ENCODE measurements at places on chromosomes 1 and 21.
A peak's percentile ranks its signal among the peaks of the same experiment; 100 is the strongest.

DNA sequence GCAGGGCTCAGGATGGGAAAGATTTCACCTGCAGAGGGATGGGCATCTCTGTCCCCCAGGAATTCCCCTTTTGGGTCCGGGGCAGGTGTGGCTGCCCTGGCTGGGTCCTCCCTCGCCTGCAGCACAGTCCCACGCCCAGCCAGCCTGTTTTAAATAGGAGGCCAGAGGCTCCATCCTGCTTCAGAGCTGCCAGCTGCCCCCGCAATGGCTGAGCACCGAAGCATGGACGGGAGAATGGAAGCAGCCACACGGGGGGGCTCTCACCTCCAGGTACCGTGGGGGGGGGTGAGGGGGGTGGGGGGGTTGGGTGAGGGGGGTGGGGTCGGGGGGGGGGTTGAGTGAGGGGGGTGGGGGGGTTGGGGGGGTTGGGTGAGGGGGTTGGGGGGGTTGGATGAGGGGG is 3.6 kb downstream of the SCNN1D start:
- no peak for DNase-seq

DNA sequence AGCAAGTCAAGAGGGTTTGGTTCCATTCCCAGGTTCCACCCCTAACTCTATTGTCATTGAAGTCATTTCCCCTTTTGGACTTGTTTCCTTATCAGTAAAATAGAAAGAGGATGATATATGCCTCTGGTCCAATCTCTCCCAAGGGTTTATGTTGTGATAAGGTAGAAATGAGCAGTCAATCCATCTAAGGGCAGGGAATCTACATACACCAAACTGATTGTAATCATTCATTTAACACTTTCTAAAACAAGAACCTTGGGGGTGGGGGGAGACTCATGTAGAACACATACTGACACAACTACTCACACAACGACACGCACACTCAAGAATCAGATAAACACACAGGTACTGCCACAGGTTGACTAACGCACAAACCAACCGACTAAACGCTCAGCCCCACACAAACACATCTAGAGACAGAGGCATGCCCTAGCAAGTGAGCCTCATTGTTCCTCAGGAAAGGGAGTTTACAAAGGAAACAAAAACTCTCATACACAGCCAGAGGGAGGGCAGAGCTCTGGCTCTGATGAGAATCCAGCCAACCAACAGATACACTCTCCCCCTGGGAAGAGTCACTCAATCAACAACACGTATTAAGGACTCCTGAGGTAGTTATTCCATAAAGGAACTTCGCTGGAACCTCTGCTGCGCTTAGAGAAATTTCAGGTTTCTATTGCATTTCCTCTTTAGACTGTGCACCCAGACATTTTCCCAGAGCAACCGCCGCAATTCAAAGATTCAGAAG is 1.0 kb downstream of the F11R start:
- no peak for DNase-seq

DNA sequence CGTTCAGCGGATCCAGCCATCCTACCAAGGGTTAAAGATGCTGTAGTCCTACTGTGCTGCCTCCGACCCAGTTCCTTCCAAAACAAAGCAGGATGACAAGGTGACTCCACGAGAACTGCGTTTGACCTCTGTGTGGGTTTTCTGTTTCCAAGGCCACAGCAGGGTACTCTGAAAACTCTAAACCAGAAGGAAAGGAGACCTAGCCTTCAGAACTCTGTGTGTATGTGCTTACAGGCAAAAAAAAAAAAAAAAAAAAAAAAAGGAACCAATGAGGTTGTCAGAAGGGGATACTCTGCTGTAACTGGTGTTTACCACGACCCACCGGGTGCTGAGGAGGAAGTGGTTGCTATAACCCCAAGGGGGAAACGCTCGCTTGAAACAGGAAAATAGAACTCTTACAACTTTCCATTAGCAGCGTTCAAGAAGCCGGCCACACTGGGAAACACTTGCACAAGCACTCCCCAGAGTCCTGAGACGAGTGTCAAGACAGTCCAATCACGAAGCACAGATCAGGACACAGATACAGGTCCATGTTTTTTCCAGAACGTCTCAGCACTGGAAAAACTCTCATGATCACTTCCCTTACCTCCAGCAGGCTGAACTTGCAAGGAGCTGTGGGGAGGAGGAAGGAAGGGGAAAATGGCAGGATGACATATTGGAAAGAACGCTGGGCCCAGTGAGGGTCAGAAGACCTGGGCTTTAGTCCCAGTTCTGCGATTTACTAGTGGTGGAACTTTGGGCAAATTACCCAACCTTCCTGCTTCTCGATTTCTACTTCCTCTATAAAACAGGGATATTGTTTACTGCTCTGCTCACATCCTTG is 64.0 kb downstream of the ITPKB start:
- DNase-seq = no peak

DNA sequence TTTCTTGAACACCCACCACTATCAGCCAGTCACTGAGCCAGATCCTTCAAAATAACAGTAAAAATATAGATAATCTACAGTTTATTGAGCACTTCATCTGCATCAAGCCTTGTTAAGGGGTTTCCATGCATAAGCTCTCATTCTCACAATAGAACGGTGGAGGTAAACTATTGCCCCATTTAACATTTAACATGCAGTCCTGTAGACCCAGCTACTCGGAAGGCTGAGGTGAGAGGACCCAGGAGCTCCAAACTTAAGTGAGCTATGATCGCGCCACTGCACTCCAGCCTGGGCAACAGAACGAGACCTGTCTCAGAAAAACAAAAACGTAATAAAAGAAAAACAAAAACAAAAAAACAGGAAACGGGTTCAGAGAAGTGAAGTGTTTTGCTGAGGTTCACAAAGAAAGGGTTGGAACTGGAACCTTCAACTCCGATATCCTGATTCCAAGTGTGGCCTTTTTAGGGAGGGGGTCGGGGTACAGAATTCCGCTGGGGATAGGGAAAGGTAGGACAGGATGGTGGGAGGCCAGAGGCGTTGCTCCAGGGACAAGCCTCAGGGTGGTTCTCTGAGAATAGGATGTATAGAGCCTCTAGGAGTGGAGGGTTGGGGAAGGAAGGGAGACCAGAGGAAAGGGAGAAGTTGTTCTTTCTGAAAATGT is 11.6 kb upstream of the SESN2 start:
- no peak for DNase-seq

GRCh38 chr21:38664841-38665240 is 140.9 kb upstream of the ETS2 start:
- no peak for DNase-seq

DNA sequence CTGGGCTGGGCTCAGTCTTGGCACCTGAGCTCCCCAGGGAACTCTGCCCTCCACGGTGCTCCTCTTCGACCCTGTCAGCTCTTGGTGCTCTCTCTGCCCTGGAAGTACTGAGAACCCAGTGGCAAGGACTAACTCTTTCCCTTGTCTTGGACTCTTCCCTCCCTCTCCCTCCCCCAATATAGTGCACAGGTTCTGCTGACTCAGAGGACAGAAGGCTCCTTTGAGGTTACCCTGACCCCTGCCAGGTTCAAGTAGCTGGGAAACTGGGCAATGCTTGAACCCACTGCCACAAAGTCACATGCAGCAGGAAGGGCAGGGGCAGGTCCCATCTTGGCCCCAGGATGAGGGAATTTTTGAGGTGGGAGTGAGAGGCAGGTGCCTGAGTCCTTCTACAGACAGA is 20.3 kb downstream of the KCNQ4 start:
- DNase-seq = no peak

DNA sequence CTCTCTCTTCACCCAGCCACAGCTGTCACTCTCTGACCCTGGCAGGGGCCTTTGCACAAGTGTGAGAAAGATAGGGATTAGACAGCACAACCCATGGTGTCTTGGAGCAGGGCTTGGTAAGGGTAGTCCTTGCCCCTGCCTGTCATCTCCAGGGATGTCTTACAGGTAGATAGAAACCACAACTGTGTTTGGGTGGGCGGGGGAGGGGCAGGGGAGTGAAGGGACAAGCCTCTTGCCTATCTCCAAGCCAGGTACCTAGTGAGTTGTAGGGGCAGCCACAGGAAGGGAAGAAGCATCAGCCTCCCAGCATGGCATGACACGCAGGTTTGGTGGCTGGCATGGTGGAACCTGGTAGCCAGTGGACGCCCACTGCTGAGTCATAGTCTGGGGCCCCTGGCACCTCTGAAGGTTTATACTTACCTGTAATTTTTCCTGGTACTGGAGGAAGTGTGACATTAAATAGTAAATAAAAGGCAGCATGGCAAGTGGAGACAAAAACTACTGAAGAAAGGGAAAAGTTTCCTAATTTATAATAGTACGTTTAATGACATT is 97.5 kb downstream of the CLEC20A start:
- no peak for DNase-seq

DNA sequence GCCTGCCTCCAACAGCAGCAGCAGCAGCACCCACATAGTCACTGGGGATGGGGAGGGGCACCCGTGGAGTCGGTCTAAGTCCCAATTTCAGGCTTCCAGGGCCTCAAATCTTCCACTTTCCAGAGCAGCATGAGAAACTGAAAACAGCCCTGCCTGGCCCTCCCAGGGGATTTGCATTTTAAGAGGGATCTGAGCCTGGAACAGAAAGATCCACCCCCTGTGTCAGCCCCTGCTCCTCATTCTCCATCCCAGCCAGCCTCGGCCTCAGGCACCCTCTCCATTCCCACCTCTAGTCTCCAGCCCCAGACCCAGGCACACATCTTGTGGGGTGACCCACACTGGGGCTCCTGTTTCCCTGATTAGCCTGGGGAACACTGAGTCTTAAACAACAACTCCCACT is 51.8 kb downstream of the FBXO2 start:
- no peak for DNase-seq

DNA sequence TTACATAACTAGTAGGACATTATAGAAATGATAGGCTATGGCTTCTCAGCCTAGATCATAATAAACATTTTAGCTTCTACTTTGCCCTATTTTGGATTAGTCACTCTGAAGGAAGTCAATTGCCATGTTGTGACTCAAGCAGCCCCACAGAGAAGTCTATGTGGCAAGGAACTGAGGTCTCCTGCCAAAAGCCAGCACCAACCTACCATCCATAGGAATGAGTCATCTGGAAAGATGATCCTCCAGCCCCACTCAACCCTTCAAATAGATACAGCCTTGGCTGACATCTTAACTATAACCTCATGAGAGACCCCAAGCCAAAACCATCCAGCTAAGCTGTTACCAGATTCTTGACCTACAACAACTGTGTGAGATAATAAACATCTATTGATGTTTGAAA is 76.3 kb upstream of the BEND5 start:
- DNase-seq = no peak

DNA sequence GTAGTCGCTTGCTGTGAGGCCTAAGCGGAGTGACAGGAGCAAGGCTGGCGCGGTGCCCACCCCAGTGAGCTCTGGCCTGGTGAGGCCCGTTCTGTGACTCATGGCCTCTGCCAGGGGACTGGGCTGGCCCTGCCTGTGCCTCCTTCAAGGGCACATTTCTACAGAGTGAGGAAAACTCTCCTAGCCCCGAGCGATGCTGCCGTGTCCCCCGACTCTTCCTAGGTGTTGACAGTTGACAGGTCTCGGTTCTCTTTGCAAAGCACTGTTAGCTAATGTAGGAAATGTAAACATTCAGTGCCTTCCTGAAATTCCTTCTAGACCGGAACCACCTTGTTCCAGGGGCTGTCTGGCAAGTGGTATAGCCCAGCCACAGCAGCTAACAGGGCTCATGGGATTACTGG is 43.9 kb downstream of the ABCG1 start:
- peak; percentile 85 for DNase-seq

DNA sequence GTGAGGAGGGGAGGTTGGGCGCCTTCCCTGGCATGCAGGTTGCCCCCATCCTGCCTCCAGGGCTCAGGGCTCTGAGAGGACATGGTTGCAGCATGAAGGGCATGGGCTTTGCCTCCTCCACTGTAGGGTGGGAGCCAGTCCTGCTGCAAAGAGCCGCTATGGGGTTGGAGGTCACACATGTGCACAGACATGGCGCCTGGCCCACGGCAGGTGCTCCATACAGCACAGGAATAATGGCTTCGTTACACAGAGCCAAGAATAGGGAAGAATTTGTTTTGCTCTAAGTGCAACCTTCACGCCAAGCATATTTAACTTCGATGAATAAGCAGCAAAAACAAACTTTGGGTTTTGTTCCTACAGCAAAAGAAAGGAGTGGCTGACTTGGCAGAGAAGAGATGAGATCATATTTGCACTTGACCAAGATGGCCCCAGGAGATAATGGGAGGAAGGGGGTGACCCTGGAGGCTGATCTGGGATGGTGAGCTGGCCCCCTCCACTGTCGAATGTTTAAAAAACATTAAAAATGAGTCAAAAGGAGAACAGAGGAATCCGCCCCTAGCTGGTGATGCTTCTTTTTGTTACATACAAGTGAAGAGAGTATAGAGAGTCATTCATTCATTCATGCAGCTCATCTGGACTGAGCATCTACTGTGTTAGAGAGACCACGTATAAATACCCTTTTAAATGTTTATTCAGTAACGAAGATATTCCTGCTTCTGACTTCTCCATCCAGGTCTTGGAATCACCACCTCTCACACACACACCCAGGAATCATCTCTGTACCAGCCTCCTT is 12.4 kb upstream of the C2CD2 start:
- peak; percentile 42 for DNase-seq

DNA sequence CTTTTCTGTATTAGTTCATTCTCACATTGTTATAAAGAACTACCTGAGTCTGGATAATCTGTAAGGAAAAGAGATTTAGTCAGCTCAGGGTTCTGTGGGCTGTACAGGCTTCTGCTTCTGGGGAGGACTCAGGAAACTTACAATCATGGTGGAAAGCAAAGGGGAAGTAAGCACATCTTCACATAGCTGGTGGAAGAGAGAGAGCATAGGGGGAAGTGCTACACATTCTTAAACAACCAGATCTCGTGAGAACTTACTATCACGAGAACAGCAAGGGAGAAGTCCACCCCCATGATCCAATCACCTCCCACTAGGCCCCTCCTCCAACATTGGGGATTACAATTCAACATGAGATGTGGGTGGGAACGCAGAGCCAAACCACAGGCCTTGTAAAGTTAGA is 37.9 kb upstream of the AHCTF1 start:
- no peak for DNase-seq

GRCh38 chr1:7022058-7022457 is 236.8 kb downstream of the CAMTA1 start:
- DNase-seq = no peak

DNA sequence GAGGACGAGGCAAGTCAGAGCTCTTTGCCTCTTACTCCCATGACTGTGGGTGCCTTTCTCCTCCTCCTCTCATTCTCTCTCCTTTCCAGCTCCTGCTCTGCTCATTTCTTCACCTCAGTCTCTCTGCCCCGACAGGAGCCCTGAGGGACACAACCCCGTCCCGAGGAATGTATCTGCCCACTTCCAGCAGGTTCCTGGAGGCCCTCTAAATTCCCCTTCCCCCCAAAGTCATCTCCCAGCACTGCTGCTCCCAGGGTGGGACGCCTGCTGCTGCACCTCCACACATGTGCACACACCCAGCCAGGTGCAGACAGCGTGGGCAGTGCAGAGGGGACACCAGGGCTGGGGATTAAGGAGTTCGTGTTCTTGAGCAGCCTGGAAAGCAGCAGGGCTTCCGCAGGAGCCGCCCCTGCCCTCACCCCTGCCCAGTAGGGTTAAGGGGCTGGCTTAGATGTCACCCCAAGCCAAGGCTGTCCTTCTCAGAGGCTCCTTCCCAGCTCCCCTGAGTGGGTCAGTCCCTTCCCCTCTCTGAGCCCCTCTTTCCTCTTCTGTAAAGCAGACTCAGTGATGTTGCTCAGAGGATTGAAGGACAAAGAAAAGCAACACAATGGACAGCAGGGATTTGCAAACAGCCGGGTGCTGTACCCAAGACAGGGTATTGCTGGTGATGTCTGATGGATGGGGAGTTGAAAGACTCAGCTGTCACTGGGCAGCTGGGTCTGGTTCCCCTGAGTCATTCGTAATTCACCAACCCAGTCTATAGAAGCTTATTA is 346.0 kb downstream of the MATN1 start:
- DNase-seq = no peak

GRCh38 chr1:171583591-171584201 is 38.3 kb upstream of the MYOCOS start:
- no peak for DNase-seq

- DNase-seq = no peak
Measured at GRCh38 chr1:247210062-247210375, 38.2 kb upstream of the ZNF124 start.
